ENCODE measurements at places on chromosomes 2 and 18. TPM values are rescaled to one million over a fixed set of nuclear protein-coding genes. Genes with fewer than 3 reads are reported as not detected.

APLF gene
- total RNA-seq: 2.2 TPM

SPC25 gene
- 26.5 TPM for total RNA-seq

RGPD4 gene
- not detected for total RNA-seq

HOXD13 gene
- total RNA-seq: not detected

GRCh38 chr2:189191766-189192165 is 12.2 kb upstream of the COL5A2 start:
- DNase-seq: no peak
- H3K27ac ChIP-seq: no peak overlapping the region
- H3K27me3 ChIP-seq: no peaks in the 10 kb centered on the region
- no peak overlapping the region for H3K4me3 ChIP-seq

- H3K4me1 ChIP-seq: peaks cover 66% of the 10 kb centered on the region
- peak overlapping the region; percentile 89 for H3K27ac ChIP-seq
- DNase-seq: no peak
- H3K27me3 ChIP-seq: no peaks in the 10 kb centered on the region
- peak overlapping the region; percentile 67 for H3K4me3 ChIP-seq
These were observed 3.7 kb downstream of the PCGF1 start for GRCh38 chr2:74503506-74504475.

GRCh38 chr2:28568533-28568932 is 72.7 kb downstream of the PLB1 start:
- H3K27me3 ChIP-seq: no peaks in the 10 kb centered on the region
- no peak overlapping the region for H3K27ac ChIP-seq
- no peak for DNase-seq
- H3K36me3 ChIP-seq: no peaks in the 10 kb centered on the region
- H3K4me3 ChIP-seq: no peak overlapping the region
- H3K4me1 ChIP-seq: peaks cover 7% of the 10 kb centered on the region

- peaks cover 28% of the 10 kb centered on the region for H3K36me3 ChIP-seq
- no peaks in the 10 kb centered on the region for H3K27me3 ChIP-seq
- H3K4me3 ChIP-seq: no peak overlapping the region
- no peak overlapping the region for H3K27ac ChIP-seq
These were observed 27.0 kb downstream of the FHL2 start for GRCh38 chr2:105371810-105372209.

DNA sequence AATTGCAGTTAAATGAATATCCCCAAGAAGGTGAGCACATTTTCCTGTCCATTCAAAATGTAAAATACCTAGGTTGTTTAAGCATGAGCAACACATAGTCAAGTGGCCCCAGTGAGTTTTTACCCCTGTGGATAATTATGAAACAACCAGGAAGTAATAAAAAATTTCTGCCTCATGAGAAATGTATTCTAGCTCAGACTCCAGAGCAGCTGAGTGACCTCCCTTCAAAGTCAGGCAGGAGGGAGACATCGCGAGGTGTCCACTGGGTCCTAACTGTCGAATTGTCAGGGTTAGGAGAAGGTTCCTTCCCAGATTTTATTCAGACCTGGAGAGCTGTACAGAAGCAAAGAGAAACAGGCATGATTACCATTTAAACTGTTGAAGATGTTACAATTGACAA is 416.6 kb upstream of the SMIM21 start:
- no peaks in the 10 kb centered on the region for H3K36me3 ChIP-seq
- no peaks in the 10 kb centered on the region for H3K4me1 ChIP-seq
- no peak for DNase-seq
- H3K27me3 ChIP-seq: no peaks in the 10 kb centered on the region

DNA sequence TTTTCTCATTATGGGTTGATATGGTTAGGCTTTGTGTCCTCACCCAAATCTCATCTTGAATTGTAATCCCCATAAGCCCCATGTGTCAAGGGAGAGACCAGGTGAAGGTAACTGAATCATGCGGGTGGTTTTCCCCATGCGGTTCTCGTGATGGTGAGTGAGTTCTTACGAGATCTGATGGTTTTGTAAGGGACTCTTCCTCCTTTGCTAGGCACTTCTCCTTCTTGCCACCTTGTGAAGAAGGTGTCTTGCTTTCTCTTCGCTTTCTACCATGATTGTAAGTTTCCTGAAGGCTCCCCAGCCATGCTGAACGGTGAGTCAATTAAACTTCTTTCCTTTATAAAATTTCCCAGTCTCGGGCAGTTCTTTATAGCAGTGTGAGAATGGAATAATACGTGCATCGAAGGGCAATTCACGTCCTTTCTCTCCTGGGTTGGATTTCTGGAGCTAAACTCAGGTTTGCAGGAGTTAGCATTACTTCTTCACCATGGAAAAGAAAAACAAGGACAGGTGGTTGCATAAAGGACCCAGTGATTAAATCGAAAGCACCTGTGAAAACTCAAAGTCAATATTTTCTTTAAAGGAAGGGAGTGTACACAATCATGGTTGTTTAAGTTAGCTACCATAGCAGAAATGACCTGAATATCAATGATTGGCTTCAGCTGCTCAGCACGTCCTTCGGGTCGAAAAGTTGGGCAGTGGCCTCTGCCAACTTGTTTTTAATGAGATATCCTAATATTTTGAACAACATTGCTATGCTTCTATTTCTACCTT is 54.1 kb downstream of the CDC42EP3 start:
- no peaks in the 10 kb centered on the region for H3K27me3 ChIP-seq
- H3K27ac ChIP-seq: no peak overlapping the region
- H3K4me1 ChIP-seq: no peaks in the 10 kb centered on the region

- no peak overlapping the region for H3K4me3 ChIP-seq
- H3K27me3 ChIP-seq: no peaks in the 10 kb centered on the region
- no peaks in the 10 kb centered on the region for H3K36me3 ChIP-seq
- no peak for DNase-seq
- H3K27ac ChIP-seq: no peak overlapping the region
These were observed 95.1 kb upstream of the SALL3 start for GRCh38 chr18:78884502-78884901.

DNA sequence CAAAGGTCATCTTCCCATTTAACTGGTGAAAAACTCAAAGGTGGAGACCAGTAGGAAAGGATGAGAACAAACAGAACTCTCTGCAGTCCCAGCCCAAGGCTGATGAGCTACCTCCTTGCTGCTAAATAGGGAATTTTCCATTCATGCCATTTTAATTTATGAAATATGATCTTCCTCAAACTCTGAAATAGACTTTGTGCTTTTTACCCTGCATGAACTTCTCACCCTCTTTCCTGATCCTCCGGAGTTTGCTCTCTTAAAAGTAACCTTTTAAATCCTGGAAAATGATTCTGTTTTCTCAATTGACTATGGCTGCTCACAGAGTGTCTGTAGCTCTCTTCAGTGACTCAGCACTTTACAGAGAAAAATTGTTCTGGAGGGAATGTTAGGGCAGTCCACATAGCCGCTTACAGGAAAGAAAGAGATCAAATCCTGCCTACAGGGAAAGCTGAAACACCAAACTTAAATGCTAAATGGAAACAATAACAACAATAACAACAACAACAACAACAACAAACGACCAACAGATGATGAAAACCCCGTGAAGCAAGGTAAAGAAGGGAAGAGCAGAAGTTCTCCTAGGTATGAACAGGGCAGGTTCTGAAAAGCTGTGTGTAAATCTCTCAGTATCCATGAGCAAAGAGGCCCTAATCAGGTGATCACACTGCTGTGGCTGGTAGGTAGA is 79.8 kb upstream of the SESTD1 start:
- peak; percentile 87 for DNase-seq
- peaks cover 69% of the 10 kb centered on the region for H3K4me1 ChIP-seq
- H3K27ac ChIP-seq: peak overlapping the region; percentile 91
- H3K4me3 ChIP-seq: peak overlapping the region; percentile 58

GRCh38 chr2:127909019-127909418 is 23.3 kb upstream of the AMMECR1L start:
- DNase-seq: peak; percentile 50
- peaks cover 31% of the 10 kb centered on the region for H3K4me1 ChIP-seq
- H3K27me3 ChIP-seq: no peaks in the 10 kb centered on the region
- H3K4me3 ChIP-seq: no peak overlapping the region
- H3K36me3 ChIP-seq: no peaks in the 10 kb centered on the region
- H3K27ac ChIP-seq: no peak overlapping the region

DNA sequence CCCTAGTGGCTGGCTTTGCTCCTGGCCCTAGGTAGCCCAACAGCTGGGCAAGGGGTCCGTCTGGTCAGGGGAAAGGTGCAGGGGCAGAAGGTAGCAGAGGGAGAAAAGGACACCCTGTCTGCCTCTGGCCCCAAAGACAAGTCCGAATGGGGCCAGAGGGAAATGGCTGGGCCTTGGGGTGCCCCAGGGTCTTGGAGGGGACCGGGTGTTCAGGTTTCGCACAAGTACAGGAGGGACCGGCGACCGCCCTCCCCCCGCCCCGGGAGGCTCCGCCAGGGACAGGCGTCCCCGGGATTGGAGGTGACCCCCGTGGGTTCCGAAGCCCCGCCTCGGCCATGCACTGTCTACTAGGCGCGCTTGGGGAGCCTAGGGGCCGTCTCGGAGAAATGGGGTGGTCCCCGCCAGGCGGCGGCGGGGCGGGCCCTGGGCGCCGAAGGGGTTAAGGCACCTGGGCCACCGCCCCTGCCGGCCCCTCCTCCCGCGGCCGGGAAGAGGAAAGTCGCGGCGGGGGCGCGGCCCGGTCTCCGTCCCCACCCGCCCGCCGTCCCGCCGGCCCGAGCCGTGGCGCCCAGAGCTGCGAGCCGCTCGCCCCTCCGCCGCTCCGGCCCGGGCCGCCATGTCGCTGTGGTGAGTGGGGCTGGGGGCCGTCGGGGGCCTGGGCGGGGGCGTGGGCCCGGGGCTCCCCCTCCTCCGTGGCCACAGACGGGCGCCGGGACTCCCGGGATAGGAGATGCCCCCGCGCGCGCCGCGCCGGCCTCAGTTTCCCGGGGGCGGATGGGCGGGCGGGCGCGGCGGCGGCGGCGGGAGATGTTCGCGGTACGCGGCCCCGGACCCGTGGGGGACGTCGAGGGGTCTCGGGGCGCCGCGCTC is at the start of gene B3GNT7:
Gene B3GNT7, plus strand, starts transcription at position 523 of the 870 bp plus-strand sequence. Its CDS starts 94 bp downstream, at position 617.
- no peaks in the 10 kb centered on the region for H3K36me3 ChIP-seq
- H3K4me1 ChIP-seq: peaks cover 38% of the 10 kb centered on the region
- peak within 1 kb of the TSS; percentile 61 for H3K4me3 ChIP-seq
- no peak for DNase-seq

DNA sequence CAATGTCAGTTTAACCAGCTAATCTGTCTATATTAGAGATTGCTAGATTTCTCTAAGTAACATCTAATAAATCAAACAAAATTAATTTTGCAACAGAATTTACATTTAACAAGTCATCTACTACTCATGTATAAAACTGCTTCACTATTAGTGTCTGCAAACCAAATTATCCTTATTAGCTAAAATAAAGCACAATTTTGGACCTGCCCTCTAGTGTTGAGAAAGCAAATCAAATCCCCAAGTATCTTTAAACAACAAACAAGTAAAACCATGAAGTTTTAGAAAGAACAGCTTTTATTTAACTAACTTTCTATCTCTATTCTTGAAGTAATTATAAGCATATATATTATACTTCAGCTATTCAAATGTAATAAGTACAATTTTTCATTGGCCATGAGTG is 113.1 kb upstream of the SP3 start:
- peaks cover 6% of the 10 kb centered on the region for H3K36me3 ChIP-seq
- no peaks in the 10 kb centered on the region for H3K4me1 ChIP-seq
- no peaks in the 10 kb centered on the region for H3K27me3 ChIP-seq
- DNase-seq: no peak
- no peak overlapping the region for H3K4me3 ChIP-seq

GRCh38 chr2:11873356-11874154 is 127.1 kb downstream of the LPIN1 start:
- no peak overlapping the region for H3K27ac ChIP-seq
- DNase-seq: no peak
- no peaks in the 10 kb centered on the region for H3K36me3 ChIP-seq
- H3K4me1 ChIP-seq: peaks cover 15% of the 10 kb centered on the region

DNA sequence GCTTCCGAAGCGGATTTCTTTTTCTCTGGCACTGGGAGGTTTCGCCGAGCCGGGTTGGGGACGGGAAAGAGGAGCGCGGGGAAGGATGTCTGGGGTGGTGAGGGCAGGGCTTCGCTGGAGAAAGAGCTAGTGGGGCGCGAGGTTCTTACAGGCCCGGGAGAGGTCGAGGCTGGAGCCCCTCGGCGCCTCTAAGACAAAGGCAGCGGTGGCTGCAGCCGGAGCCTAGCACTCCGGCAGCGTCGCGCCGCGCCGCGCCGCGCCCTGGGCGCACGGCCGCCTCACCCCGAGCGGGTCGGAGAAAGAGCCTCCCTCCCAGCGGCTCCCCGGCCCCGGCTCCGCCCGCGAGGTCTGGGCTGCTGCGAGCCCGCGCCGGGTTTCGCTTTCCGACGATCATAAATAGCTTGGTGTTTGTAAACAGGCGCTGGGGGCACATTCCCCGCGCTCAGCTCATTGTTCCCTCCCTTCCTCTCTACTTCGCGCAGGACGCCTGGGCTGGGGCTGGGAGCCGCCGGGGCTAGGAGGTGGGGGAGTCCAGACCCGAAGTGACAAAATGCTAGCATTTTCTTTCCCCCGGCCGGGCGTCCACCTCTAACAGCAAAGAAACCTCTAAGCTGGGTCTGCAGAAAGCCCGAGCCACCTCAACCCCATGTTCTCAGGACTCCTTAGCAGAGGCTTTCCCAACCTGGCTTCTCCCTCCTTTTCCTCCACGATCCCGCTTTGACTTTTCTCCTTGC is 813 bp upstream of the MEIS1 start:
- H3K4me1 ChIP-seq: peaks cover 19% of the 10 kb centered on the region
- H3K27me3 ChIP-seq: peaks cover 11% of the 10 kb centered on the region
- no peaks in the 10 kb centered on the region for H3K36me3 ChIP-seq
- DNase-seq: peak; percentile 33

DNA sequence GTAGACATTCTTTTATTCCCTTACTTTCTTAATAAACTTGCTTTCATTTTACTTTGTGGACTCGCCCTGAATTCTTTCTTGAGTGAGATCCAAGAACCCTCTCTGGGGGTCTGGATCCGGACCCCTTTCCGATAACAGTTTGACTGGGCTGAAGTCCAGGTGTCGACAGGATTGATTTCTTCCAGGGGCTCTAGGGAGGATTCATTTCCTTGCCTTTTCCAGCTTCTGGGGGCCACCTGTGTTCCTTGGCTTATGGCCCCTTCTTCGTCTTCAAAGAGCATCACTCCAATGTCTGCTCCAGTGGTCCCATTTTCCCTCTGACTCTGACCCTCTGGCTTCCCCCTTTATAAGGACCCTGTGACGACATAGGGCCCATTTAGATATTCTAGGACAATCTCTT is 67.5 kb downstream of the COPS8 start:
- DNase-seq: no peak
- no peaks in the 10 kb centered on the region for H3K36me3 ChIP-seq
- H3K4me1 ChIP-seq: no peaks in the 10 kb centered on the region
- no peak overlapping the region for H3K4me3 ChIP-seq

GRCh38 chr2:157831573-157832315 is 44.4 kb downstream of the ACVR1 start:
- no peak overlapping the region for H3K27ac ChIP-seq
- H3K4me1 ChIP-seq: peaks cover 17% of the 10 kb centered on the region
- no peaks in the 10 kb centered on the region for H3K36me3 ChIP-seq
